Renal cortical epithelial cell (primary cell): ENCODE measurements at places on chromosomes 2 and 18. TPM values are rescaled to one million over a fixed set of nuclear protein-coding genes. Genes with fewer than 3 reads are reported as not detected.

TAF4B gene
- total RNA-seq = 6.8 and 8.2 TPM in 2 replicates

TRIM54 gene
- 0.17 TPM in 1 of 2 replicates, not detected in the other for total RNA-seq

TMEM200C gene
- 0.30 and 0.69 TPM in 2 replicates for total RNA-seq

ANKRD44 gene
- 9.9 and 16.9 TPM in 2 replicates for total RNA-seq

TMEM17 gene
- 2.4 and 5.0 TPM in 2 replicates for total RNA-seq

ACVR1C gene
- 0.40 and 0.69 TPM in 2 replicates for total RNA-seq

FSHR gene
- total RNA-seq = 0.05 TPM in 1 of 2 replicates, not detected in the other

SKA1 gene
- total RNA-seq = 0.20 and 7.8 TPM in 2 replicates

DSG2 gene
- total RNA-seq = 111 and 134 TPM in 2 replicates

MZT2B gene
- 59.8 and 179 TPM in 2 replicates for total RNA-seq

GPR45 gene
- not detected in 2 replicates for total RNA-seq

NMUR1 gene
- 0.05 TPM in 1 of 2 replicates, not detected in the other for total RNA-seq

CYP20A1 gene
- total RNA-seq = 27.6 and 52.4 TPM in 2 replicates

FAM237A gene
- not detected in 2 replicates for total RNA-seq

CCDC74B gene
- 0.87 and 7.2 TPM in 2 replicates for total RNA-seq

PRSS56 gene
- not detected in 2 replicates for total RNA-seq

DNAH7 gene
- 1.0 and 7.9 TPM in 2 replicates for total RNA-seq

INO80C gene
- 4.7 and 6.2 TPM in 2 replicates for total RNA-seq

MAP2 gene
- total RNA-seq = 8.7 and 18.3 TPM in 2 replicates

CDK15 gene
- 0.55 and 4.5 TPM in 2 replicates for total RNA-seq

CYP1B1 gene
- 18.9 and 422 TPM in 2 replicates for total RNA-seq
